B cell (primary cell): ENCODE measurements at places on chromosomes 4 and X. TPM values are rescaled to one million over a fixed set of nuclear protein-coding genes. Genes with fewer than 3 reads are reported as not detected.

Gene BEX5
- polyA plus RNA-seq = 1.2 and 3.9 TPM in 2 replicates

Gene SGMS2
- 0.04 and 0.12 TPM in 2 replicates for polyA plus RNA-seq

Gene EXOSC9
- 27.5 and 34.2 TPM in 2 replicates for polyA plus RNA-seq

Gene C4orf54
- polyA plus RNA-seq = not detected in 2 replicates

Gene PGRMC1
- polyA plus RNA-seq = 5.4 and 5.6 TPM in 2 replicates

Gene ARMCX2
- polyA plus RNA-seq = 8.7 and 9.8 TPM in 2 replicates

Gene SMARCA1
- 0.07 and 0.12 TPM in 2 replicates for polyA plus RNA-seq

Gene PPP2R2C
- not detected in 2 replicates for polyA plus RNA-seq

Gene COX18
- polyA plus RNA-seq = 13.2 and 15.3 TPM in 2 replicates

Gene EGF
- polyA plus RNA-seq = not detected in 2 replicates

Gene DSPP
- not detected in 2 replicates for polyA plus RNA-seq

Gene TMPRSS11A
- not detected in 2 replicates for polyA plus RNA-seq

Gene SERTM2
- not detected in 2 replicates for polyA plus RNA-seq

Gene MTNR1A
- not detected in 2 replicates for polyA plus RNA-seq

Gene DCAF4L1
- polyA plus RNA-seq = 0.31 and 0.36 TPM in 2 replicates
